Heart right ventricle (tissue), 16 donors: ENCODE measurements at places on chromosomes 5 and 9. TPM values are rescaled to one million over a fixed set of nuclear protein-coding genes. Genes with fewer than 3 reads are reported as not detected.

The DND1 gene
- total RNA-seq = 0.17 TPM

The EDIL3 gene
- total RNA-seq = 3.2 TPM

The PRSS3 gene
- total RNA-seq = 0.88 TPM

The CFAP157 gene
- not detected for total RNA-seq

The SLC6A3 gene
- not detected for total RNA-seq

The ARL14EPL gene
- total RNA-seq = not detected

The RIMOC1 gene
- total RNA-seq = 17.0 TPM

DNA sequence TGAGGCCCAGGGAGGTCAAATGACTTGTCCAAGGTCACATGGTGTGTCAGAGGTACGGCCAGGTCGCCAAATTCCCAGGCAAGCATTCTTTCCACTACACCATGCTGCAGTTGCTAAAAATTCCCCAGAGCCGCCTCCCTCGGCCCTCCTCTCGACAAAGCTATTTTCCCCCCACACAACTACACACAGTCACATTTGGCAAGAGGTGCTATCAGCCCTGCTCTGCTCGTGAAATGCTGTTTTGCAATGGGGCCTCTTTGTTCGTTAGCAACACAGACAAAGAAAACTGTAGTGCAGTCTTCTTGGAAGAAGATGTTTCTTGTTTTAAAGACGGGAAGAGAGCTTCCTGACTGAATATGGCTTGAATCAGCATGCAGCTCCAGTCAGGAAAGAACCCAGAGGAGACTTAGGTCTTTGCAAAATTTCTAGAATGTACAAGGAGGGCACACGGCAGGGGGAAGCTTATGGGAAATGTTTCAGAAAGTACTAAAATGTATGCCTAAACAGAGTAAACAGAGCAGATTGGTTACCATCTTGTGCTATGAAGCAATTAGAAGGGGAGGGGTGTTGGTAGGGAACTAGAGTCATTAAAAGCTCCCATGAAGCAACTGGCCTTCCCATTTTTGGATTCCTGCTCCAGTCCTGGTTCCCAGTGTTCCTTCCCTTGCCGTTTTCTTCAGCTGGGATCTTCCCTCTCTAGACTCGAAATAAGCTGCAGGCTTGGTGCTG, 14.2 kb downstream of the SLIT3 start:
- DNase-seq = peak; percentile 41

- DNase-seq = peak; percentile 16
Observed at GRCh38 chr5:97854871-97855762, 672.1 kb upstream of the RIOK2 start.

GRCh38 chr5:116492776-116493175, 81.8 kb downstream of the SEMA6A start:
- DNase-seq = no peak

DNA sequence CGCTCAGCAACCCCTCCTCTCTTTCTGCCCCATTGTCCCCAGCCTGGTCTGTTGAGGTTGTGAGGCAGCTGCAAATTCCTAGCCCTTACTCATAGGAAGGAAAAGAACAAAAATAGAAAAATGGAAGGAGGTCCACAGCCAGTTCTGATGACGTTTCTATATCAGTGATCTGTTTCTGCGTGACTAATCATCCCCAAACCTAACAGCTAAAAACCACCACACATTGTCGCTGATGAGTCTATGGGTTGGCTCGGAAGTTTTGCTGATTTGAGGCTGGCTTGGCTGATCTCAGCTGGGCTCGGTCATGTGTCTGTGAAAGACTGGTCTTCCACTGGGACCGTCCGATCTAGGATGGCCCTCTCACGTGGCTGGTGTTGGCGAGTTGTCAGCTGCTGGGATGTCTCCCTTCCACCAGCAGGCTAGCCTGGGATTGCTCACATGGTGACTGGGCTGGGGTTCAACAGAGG, 200.6 kb upstream of the ZNF618 start:
- DNase-seq = peak; percentile 66

DNA sequence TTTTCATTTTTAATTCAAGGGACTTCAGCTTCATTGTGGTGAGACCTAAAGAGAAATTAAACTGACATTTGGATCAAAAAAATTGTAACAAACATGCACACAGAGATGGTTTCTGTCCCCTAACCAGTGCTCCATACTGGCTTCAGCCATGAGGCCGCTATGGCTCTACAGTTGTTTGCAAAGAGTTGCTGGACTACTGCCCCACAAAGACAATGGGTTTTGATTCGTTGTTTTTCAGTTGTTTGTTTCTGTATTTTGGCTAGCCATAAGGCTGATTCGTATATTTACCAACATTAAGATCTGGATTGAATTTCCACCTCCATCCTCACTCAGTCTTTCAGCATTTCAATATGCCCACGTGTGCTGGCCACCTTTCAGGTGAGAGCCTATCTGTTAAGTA, 163.7 kb upstream of the KIF2A start:
- no peak for DNase-seq

DNA sequence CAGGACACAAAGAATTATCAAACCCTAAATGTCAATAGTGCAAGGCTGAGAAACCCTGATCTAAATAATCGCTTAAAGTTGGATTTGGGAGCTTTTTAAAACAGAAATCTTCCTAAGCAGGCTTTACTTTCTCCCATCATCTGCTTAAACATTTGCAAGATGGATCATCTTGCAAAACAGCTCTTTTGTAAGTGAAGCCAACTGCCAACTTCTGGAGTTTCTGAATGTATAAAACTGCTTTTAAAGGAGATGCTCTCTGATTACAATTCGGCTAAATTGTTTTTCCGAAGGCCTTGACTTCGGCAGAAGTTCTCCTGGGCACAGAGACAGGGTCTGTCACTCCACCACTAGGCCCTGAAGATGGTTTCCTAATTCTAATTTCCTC, 1.3 kb downstream of the PTPN3 start:
- no peak for DNase-seq

- no peak for DNase-seq
Observed at GRCh38 chr9:124359426-124359825, 55.8 kb downstream of the PSMB7 start.

GRCh38 chr5:147051193-147051592, 172.6 kb upstream of the PPP2R2B start:
- DNase-seq = no peak

GRCh38 chr9:131960311-131960710, 119.4 kb downstream of the MED27 start:
- no peak for DNase-seq

DNA sequence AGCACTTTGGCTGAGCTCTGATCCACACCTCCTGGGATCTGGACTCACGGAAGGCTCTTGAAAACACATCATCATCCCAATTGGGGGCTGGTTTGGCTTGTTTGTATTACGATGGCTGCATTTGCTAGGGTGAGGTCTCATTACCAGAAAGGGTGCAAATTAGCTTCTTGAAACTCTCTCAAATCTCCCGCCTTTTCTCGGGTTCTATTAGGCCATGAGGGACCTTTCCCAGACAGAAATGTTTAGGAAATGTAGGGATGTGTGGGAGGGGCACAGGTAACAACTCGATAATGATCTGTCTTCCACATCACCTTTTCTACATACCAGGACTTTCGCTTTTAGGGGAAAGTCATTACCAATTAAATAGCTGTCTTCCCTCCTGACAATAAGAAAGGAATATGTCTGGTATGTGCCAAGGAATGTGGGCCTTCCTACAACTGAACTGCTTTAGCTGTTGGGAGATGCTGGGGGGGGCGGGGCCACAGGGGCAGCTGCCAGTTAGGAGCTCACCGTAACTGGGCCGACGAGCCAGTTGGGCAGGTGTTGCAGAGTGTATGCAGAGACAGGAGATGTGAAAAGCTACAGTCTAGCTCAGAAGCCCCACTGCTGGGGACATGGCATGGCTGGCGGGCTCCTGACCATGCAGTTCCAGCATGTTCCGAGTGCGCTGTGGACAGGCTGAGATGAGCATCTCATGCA, 71.2 kb downstream of the AK8 start:
- DNase-seq = no peak

DNA sequence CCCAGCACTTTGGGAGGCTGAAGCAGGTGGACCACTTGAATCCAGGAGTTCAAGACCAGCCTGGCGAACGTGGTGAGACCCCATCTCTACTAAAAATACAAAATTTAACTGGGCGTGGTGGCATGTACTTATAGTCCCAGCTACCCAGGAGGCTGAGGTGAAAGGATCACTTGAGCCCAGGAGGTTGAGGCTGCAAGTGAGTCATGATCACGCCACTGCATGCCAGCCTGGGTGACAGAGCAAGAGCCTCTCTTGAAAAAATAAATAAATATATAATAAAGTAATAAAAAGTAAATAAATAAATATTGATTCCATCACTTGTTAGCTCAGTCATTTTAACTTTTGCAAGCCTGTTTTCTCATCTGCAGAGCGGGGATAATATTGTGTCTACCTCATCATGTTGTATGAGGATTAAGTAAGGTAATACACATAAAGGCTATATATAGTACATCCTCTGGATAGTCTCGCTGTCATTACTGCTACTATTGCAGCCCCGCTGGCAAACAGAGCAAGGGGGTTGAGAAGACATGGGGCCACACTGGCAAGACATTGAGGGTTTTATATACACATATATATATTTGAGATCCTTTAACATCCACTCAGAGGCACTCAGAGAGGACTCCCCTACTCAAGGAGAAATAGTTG, 210.9 kb downstream of the C9orf152 start:
- no peak for DNase-seq

GRCh38 chr5:5285906-5286305, 136.6 kb upstream of the ICE1 start:
- DNase-seq = no peak

DNA sequence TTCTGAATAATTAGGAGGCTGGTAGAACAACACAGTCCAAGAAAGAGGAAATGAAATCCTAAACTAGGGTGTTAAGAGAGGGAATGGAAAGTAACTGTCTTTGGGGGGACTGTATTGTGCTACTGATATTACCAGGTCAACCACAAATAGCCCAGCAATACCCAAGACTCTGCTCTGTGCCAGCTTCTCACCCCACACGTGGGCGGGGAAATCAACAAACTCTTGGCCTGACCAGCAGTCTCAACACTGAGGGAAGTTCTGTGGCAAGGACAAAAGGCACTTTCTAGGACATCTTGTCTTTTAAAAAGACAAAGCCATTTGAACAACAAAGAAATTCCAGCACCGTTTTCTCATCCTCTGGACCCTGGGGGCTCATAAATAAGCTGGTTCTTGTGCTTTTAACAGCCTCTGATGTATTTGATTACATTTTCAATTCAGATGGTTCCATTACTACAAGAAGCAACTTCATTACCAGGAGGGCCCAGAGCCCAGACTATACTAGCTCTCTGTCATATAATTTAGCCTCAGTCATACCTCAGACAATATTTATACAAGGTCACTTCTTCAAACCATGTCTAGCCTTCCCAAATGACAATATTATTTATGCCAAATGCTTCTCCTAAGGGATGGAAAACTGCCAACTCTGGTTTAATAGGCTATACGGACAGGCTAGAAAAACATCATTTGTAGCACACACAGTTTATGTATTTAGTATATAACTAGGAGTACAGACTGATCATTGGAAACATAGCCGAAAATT, 297.8 kb downstream of the CWC27 start:
- DNase-seq = no peak
